ENCODE measurements at places on chromosomes 1 and 21.
A peak's percentile ranks its signal among the peaks of the same experiment; 100 is the strongest.

GRCh38 chr1:212691561-212692071 lies 8.0 kb downstream of the BATF3 start:
- DNase-seq = no peak

DNA sequence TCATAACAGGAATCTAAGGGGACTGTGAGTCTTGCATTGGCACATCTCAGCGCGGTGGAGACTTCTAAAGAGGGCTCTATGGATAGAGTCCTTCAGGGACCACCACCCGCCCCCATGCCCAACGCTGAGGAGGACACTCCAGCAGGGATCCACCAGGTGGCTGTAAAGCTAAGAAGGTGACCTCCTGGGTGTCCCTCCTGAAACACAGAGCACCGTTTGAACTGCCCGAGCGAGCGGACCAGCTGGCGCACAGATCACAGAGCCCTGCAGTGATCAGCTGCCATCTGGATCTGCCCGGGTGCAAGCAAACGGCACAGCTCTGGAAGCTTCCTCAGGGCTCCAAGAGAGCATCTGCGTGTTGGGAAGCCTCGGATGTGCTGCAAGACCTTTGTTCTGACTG lies 51.3 kb upstream of the LYST start:
- no peak for DNase-seq

DNA sequence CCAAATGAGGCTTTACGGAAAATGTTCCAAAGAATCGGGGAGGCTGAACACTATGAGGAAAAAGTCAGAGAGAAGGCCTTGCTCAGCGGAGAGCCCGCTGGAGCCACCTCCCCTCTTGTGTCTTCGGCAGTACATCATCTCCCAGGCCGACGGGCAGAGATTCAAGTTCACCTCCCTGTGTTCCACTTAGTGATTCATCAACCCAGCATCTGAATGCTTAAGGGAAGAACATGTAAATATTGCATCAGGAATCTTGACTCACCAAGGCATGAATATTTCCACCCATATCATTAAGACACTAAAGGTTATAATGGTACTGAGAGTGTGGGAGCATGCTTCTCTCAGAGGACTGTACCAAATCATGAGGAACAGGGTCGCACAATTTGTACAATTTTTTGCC lies 172.5 kb downstream of the ST6GALNAC5 start:
- no peak for DNase-seq

GRCh38 chr1:94798462-94798861 lies 21.7 kb upstream of the SLC44A3 start:
- no peak for DNase-seq

DNA sequence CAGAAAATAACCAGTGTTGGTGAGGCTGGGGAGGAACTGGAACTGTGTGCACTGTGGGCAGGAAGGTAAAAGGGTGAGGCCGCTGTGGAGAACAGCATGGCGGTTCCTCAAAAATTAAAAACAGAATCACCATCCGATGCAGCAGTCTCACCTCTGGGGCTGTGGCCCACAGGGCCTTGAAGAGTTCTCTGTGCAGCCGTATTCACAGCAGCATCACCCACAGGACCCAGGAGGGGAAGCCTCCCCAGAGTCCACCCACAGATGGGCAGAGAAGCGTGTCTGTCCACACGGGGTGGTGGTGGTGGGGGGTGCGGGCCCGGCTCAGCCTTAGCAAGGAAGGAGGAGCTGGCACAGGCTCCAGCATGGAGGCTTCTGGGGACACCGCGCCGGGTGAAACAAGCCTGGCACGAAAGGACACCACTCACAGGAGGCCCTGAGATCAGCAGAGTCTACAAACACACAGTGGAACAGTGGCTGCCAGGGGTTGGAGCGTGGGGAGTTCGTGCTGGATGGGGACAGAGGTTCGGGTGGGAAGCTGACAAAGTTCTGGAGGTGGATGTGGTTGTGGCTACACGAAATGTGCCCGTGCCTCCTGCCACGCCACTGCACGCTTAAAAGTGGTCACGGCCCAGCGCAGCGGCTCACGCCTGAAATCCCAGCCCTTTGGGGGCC lies 11.5 kb downstream of the MORN1 start:
- no peak for DNase-seq

DNA sequence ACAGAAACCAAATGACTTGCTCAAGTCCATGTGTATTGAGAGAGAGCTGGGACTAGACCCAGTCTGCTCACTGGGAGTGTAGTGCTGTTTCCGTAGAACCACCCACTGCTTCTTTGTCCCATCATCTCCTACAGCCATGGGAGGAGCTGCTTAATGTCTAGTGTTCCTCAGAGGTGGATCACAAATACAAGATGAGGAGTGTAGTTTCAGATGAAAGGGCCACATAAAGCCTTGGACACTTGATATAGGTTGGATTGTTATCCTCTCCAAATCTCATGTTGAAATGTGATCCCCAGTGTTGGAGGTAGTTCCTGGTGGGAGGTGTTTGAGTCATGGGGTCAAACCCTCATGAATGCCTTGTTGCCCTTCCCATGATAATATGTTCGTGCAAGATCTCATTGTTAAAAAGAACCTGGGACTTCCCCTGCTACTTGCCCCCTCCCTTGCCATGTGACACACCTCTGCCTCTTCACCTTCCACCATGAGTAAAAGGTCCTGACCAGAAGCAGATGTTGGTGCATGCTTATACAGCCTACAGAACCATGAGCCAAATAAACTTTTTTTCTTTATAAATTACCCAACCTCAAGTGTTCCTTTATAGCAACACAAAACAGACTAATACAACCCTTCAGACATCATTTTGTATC lies 127.5 kb upstream of the DNAH14 start:
- DNase-seq = no peak

GRCh38 chr1:74652711-74653139 lies 20.9 kb downstream of the ERICH3 start:
- no peak for DNase-seq

- no peak for DNase-seq
These were observed 57.8 kb downstream of the ESRRG start for GRCh38 chr1:216665406-216665805.

DNA sequence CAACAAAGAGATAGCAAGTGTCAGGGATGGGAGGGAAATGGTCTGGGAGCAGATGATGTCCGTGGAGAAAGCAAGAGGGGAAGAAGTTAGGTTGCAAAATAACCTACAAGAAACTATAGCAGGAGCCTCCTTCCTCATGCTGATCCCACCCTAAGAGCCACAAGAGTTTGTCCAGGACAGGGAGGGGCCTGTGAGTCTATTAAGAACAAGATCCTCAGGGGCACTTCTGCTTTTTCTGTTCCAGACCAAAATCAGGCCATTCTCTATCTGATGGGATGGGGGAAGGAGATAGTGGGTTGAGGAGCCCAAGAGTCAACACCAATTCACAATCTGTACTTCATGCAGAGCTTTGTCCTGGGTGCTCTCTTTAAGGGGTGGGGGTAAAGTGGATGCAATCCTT lies 7.7 kb upstream of the ATP1A4 start:
- no peak for DNase-seq

DNA sequence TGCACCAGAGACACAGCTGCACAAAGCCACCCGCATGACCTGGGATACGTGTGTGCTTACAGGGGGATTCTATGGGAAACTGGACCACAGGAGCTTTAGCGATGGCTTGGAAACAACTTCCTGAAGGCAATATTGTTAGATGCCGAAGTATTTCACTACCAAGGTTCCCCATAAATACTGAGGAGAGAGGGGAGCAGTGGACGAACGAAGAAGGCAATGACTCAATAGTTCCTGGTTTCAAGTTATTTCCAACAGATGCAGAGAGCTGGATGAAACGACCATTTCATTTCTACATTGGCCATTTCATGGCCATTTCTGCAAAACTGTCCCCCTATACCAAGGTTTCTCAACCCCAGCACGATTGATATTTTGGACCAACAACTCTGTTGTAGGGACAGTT lies 61.3 kb downstream of the CD34 start:
- DNase-seq = no peak

DNA sequence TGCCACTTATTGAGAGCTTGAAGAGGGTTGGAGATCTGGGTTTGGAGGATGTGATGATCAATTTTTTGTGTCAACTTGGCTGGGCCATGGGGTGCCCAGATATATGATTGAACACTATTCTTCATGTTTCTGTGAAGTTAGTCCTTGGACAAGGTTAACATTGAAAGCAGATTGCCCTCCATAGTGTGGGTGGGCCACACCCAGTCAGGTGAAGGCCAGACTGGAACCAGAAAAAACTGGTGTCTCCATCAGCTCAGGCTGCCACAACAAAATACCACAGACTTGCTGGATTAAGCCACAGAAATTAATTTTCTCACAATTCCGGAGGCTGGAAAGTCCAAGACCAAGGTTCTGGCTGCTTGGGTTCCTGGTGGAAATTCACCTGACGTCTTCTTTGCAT lies 7.5 kb downstream of the CLDN14 start:
- DNase-seq = no peak

GRCh38 chr21:46517361-46517760 lies 58.7 kb downstream of the DIP2A start:
- DNase-seq = no peak

- no peak for DNase-seq
These were observed 30.1 kb upstream of the ENO1 start for GRCh38 chr1:8908388-8909151.

- no peak for DNase-seq
These were observed 827.6 kb upstream of the B3GALT2 start for GRCh38 chr1:194014014-194014413.

GRCh38 chr21:25005388-25005787 lies 601.9 kb downstream of the MRPL39 start:
- no peak for DNase-seq

DNA sequence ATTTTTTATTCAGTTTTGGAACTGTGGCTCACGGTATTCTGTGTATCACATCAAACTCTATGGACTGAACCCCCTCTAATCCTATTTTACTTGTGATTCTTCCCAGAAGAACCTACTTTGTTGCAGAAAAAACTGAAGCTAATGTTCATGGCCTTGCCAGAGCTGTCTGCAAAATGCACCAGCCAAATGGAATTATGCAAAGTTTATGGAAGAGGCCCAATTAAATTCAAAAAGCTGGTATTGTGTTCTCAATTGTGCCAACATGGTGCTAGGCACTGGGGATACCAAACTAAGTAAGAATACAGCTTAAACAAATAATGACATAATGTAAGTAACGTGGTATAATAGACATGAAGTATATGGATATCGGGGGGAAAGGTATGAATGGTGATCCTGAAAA lies 273.8 kb upstream of the DUSP10 start:
- DNase-seq = no peak

- DNase-seq = no peak
These were observed 9.1 kb downstream of the MMEL1 start for GRCh38 chr1:2623571-2624337.

- no peak for DNase-seq
These were observed 27.3 kb upstream of the RNF19B start for GRCh38 chr1:32991819-32992488.

DNA sequence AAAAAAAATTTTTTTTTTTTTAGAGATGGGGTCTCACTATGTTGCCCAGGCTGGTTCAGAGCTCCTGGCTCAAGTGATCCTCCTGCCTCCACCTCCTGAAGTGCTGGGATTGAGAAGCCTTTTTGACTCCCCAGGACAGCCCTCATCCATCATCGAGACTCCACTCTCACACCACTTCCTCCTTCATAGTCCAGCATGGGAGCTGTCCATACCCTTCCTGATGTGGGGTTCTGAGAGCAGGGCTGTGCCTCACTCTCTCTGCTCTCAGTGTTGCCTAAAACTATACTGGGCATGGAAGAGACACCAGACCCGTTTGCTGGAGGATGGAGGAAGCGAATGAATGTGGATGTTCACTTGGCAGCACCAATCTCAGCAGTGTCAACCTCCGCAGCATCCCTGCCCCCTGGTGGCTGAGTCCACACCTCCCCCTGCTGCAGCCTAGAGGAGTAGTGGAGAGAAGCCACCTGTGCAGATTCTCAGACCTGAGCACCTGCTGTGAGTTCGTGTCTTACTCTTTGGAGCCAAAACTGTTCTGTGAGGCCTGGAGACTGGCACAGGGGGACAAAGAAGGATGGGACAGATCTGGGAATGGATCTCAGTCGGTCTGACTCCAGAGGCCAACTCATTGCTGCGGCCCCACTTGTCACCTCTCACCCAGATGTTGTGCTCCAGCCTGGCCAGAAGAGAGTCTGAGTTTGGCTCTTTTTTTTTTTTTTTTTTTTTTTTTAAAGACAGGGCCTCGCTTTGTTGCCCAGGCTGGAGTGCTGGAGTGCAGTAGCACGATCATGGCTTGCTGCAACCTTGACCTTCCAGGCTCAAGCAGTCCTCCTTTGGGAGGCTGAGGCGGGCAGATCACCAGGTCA lies 17.7 kb downstream of the TINAGL1 start:
- DNase-seq = peak; percentile 61

GRCh38 chr1:154902938-154903566 lies 33.0 kb upstream of the KCNN3 start:
- no peak for DNase-seq

GRCh38 chr1:224042557-224043118 lies 71.3 kb upstream of the FBXO28 start:
- no peak for DNase-seq

DNA sequence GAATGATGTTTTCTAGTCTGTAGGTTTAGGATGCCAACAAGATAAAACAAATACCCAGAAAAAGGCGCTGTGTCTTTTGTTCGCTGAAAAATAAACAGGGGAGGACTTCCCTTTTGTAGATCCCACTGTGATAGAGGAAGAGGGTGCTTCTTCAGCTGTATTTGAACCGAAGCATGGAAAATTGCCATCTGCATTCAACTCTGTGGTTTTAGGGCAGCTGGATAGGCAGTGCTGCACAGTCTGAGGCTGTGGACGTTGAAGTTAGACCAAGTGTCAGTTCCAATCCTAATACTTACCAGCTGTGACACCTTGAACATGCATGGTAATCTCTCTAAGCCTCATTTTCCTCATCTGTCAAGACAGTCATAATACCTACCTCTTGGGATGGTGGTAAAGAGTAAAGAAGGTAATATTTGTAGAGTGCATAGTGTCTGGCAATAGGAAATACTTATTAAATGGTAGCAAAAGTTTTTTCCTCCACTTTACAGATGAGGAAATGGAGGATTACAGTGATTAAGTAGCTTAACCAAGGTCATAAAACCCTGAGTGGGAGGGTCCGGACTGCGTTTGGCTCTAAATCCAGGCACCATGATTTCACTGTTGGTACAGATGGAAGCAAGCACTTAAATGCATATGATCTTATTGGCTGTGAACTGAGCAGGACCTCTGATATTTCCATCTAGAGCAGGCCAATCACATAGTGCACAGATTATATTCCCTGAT lies 48.5 kb downstream of the UTP25 start:
- no peak for DNase-seq

DNA sequence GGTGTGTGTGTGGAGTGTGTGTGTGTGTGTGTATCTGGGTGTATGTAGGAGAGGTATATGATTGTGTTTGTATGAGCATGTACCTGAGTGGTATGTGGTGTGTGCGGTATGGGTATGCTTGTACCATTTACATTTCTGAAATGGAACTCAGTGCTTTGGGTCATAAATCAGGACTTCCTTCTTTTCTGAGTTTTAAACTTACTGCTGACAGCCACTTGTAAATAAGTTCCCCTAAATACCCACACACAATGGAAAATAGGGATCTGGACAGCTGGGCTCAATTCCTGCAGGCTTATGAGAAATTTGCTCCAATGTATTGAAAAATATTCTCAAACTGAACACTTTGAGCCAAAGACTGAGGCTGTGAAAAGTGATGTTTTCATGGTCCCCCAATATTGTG lies 293.6 kb downstream of the HLX start:
- DNase-seq = no peak

- DNase-seq = no peak
These were observed 3.8 kb upstream of the XCL1 start for GRCh38 chr1:168572633-168573032.

- DNase-seq = no peak
These were observed 34.8 kb downstream of the PTAFR start for GRCh38 chr1:28141685-28142084.

Data from 8988T (cell line).